Activated CD8-positive, alpha-beta memory T cell treated with anti-CD3 and anti-CD28 coated beads for 4 hours (primary cell): ENCODE measurements at places on chromosomes 16 and 17.

DNA sequence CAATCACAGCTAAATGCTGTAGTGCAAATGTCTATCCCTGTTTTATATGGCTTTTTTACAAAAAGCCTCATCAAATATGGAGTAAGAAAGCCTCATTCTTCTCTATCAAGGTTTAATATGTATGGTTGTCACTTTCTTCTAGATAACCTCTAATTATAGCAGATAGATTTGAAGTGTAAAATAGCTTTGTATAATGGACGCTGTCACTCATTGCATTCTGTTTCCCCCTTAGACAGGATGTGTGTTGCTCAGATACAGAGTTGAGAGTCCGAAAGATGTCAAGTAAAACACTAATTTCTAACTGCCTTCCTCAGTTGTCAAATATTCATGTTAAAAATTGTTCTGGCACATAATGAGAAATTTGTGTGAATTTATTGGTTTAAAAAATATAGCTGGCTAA lies 88.0 kb downstream of the NLK start:
- no peak for DNase-seq

- DNase-seq, result no peak
Observed at GRCh38 chr17:77503916-77504651, 363.3 kb downstream of the SEC14L1 start.

DNA sequence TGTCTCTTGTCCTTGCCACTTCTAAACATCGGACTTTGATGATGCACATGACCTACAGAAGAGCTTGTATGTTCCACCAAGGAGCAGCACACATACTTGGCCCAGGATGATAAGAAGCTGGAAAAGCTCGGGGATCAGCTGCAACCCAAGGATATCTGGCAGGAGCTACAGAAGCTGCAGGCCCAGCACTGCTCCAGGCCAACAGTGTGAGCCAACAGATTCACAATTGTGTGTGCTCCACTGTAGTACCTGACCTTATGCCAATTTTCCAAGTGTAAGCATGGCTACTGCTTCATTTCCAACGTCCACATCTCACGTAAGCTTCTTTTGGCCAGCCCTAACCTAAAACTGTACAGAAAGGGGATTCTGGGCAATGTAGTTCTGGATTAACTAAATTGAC lies 83.4 kb downstream of the COX10 start:
- DNase-seq, result no peak

DNA sequence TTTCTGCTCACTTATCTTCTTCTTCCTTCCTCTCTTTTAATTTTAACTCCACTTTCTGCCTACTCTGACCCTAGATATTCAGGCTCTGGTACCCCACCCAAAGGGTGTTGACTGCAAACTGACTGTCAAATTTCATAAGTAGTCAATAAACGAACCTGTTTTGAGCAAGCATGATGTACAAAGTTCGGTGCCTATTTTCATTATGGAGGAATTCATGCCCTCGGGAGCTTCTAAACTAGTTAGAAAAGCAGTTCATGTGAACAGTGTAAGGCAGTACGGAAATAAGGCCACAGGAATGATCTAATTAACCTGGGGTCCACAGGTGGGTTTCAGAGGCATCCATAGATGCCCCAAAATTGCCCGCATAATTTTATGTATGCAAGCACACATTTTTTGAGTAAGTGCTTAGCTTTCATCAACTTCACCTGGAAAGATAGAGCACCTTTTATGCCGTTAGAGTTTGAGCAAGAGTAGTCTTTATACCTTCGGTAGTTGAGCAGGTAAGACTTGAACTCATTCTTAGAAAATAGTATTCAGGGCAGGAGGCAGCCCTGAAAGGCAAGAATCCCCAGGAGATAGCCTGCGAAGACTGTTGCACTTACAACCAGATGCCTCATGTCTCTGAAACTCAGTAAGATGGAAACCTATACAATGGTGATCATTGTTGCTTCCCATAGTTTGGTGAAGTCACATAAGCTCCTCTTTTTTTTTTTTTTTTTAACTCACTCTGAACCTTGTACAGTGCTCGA lies 36.6 kb upstream of the TBX2 start:
- no peak for DNase-seq

- DNase-seq, result no peak
Observed at GRCh38 chr16:84836234-84836647, 16.5 kb downstream of the CRISPLD2 start.

- peak; percentile 83 for DNase-seq
Observed at GRCh38 chr16:70251629-70252354, at the start of gene EXOSC6. EXOSC6 (minus strand) TSS chr16:70251940; CDS start chr16:70251900, 40 bp downstream.

DNA sequence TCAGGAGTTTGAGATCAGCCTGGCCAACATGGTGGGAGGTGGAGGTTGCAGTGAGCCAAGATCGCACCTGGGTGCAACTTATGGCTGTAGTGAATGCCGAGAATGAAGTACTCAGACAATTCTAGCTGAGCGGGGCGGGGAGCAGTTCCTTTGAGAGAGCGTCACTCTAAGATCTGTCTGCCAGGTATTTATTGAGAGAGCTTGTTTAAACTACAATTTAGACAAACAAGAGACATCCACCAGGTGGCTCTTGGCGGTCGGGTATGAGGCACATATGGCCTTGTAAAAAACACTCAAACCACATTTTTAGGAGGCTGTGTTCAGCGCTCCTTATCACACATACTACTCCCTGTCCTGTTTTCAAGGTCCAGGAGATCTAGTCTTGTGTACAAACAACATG lies 40.6 kb upstream of the CDH1 start:
- no peak for DNase-seq

DNA sequence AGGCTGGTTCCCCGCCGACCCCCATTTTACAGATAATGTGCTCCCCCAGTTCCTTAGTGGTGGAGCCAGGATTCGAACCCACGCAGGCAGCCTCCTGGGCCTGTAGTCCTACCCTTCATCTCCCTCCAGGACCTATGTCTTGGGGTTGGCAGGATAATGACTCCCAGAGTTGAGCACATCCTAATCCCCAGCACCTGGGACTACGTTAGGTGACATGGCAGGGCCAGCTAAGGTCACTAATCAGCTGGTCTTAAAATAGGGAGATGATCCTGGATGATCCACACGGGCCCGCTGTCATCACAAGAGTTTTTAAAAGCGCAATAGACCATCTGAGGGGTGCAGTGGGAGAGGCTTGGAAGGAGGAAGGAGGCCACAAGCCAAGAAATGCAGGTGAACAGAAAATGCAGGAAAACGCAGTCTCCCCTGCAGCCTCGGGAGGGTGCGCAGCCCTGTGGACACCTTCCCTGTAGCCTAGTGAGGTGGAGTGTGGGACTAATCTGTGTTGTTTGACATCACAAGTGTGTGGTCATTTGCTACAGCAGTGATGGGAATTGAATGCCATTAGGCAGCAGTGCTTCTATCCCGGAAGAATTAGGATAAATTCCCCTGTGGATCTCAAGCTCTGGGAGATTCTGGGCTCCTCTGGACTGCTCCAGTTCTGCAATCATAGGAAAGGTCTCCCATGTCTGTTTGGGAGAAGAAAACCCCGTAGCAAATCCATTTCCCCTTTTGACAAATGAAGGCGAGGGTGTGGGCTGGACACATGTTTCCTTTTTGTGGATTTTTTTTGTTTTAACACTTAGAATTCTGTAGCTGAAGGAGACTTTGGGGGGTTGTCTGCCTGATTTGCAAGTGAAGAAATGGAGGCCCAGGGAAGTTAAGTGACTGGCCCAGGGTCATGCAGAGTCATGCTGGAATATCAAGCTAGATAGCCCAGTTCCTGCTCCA lies 297.7 kb downstream of the SEC14L1 start:
- no peak for DNase-seq

- no peak for DNase-seq
Observed at GRCh38 chr16:14405611-14406537, 224.2 kb downstream of the PARN start.

GRCh38 chr16:6125483-6126259 lies 1028.1 kb upstream of the EEF2KMT start:
- DNase-seq, result no peak

DNA sequence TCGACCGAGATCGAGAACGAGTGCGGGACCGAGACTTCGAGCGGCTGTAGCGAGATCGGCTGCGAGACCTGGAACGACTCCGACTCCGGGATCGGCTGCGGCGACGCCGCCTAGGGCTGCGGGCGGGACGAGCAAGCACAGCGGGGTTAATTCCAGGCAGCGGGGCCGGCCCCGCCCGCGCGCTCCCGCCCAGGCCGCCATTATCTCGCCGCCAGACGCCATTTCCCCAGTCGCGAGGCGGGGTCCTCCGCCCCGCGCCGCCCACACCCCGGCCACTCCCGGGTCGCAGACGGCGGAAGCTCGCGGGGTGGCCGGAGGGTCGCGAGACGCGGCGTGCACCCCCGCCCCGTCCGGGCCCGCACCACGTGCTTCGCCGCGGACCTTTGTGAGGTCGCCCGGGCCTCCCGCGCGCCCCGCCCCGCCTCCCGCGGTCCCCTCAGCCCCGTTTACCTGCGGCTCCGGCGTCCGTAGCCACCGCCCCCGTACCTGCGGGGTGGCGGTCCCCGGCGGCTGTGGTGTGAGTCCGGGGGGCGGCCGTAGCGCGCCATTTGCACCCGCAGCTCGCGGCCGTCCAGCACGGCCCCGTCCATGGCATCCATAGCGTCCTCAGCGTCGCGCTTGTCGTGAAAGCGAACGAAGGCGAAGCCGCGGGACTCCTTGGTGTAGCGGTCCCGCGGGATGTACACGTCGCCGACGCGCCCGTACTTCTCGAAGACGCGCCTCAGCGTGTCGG lies 616 bp downstream of the SRSF2 start:
- no peak for DNase-seq

DNA sequence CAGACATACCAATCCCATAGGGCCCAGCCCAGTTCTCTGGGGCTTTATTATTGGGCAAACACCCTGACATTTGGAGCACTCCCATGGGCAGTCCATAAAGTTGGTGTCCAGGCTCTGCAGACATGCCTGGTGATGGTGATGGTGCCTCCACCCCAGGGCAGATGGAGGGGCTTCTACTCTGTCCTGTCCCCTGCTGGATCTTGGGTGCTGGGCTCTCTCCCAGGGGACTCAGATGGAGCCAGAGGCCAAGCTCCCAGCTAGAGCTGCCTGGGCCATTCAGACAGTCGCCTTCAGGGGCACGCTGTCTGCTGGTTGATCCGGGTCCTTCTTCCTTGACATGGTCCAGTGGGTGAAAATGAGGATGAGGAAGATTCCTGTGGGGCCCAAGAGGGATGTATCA lies 10.6 kb downstream of the CDH16 start:
- no peak for DNase-seq

GRCh38 chr17:21283482-21284318 lies 811 bp upstream of the MAP2K3 start:
- DNase-seq, result no peak

DNA sequence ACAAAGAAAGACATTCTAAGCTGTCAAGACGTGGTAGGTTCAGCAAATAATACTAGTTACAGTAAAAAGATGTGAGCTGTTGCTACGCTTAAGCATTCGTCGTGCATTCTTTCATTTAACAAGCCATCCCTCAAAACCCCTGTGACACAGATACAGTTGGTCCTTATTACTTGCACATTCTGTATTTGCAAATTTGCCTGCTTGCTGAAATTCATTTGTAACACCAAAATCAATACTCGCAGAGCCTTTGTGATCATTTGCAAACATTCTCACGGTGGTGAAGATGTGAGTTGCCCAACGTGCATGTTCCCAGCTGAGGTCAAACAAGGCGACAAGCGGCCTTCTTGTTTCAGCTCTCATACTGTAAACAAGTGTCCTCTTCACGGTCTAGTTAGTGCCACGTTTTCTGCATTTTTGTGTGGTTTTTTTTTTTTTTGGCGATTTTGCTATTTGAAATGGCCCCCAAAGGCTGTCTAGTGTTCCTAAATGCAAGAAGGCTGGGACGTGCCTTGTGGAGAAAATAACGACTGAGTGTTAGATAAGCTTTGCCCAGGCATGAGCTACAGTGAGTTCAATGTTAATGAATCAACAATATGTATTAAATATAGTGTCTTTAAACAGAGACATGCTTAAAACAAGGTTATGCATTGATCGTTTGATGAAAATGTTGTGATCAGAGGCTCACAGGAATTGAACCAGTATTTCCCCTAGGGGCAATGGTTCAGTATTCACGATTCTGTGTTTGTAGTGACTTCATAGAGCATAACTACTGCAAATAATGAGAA lies 84.1 kb downstream of the RAB11FIP4 start:
- no peak for DNase-seq
